ENCODE measurements at places on chromosomes 7 and 10.

DNA sequence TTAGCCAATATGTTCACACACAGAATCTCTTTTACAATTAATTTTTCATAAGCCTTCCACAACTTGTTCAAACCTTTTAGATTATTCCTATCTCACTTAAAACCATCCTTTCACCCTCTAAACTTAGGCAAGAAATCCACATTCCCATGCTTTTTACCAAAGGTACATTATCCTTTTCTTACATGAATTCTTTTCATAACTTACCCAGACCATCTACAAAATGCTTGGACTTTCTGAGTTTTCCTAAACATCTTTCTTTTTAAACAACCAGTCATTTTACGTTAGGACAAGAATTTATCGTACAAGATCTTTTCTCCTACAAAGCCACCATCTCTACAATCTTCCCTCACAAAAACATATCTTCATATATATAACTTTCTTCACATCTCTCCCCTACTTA, 18.8 kb upstream of the GARS1 start:
- DNase-seq, result no peak

DNA sequence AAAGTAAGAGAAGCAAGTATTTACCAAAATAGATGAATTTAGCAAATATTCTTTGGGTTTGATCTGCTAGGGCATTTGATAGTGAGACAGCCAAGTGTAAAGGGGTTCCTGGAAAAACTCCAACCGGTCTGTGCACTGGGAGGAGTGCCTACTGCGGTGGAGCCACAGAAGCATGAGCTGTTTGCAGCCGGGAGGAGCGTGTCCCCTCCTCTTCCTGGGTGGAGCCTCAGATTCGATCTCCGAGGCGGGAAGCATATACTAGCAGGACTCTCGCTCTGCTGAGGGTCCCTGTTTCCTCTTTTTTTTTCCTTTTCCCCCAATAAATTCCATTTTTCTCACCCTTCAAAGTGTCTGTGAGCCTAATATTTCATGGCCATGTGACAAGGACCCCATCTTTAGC, 45.1 kb upstream of the MET start:
- no peak for DNase-seq

DNA sequence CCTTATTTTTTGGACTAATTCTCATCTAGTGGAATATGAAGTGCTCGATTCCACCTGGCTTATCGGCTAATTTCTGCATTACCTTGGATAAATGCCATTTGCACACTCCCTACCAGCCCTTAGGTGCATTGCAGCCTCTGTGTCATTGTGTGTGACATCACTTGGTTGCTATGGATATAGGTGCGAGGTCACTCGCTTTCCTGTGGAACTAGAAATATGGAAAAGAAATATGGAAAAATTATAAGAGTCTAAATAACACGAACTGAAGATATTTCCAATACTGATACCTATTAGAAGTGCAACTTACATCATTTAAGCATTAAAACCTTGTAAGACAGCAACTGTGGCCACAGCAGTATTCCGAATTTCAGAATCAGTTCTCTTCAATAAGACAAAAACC, 2.0 kb downstream of the YWHAG start:
- DNase-seq, result no peak

DNA sequence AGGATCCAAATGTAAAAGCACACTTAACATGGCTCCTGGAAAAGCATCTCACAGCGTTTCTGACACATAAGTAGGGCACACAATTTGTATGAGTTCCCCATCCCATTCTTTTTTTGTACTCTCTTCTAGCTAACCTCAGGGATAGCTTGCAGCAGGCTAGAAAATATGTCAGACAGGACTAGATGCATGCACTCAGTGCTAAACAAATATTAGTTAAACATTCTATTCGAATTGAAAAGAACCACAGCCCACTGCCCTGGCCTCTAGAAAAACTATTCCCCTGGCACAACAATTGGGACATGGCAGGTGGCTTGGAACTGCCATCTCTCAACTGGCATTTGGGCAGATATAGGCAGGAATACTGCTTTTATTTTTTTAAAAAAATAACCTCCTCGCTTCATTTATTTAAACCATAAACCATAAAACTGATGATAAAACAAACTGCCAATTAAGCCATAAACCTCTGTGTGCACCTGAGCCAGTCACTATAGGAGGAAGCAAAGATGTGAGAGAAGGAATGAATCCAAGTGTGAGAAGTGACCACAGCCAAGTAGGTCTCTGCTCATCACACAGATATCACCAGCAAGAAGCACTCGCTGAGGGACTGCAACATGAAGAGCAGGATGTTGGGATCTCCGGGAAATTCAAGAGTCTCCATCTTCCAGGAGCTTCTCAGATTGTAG, 394.1 kb downstream of the NEBL start:
- no peak for DNase-seq

- no peak for DNase-seq
These were observed 32.3 kb upstream of the PPIF start for GRCh38 chr10:79314761-79315601.

DNA sequence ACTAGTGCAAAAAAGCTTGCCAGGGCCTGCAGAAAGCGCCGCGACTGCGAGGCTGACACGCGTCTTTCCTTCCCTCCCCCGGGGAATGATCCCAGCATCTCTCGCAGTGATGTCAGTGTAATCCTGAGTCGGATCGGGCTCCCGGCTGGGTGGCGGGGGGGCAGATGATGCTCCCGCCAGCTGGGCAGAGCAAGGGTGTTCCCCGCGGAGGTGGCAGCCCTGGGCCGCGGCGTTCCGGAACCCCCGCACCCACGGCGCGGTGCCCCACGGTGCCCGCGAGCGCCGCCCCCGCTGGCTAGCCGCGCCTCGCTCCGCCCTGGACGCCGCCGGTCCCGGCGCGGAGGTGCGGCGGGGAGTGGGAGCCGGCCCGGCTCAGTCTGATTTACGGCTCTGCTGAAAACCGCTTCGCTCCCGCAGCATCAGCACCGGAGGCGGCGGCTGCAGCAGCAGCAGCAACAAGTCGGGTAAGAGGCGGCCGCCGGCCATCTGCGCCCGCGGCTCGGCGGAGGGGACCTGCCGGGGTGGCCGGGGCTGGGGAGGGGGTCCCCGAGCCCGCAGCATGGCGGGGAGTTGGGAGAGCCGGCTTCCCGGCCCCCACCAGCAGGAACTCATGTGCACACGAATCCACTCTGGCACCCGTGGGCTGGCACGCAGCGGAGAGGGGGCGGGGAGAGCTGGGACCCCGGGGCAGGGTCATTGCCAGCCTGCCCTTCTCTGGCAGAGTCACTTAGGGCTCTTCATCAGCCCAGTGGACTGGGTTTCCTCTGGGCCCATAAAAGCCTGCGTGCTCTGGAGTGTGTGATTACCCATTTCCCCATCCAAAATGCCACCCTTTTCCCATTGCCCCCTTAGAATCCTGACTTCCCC, at the start of gene ZNF365:
TSS of gene ZNF365 (plus strand) at position 375 of the 867 bp plus-strand sequence. CDS start 1,825 bp downstream, outside the sequence.
- no peak for DNase-seq

GRCh38 chr10:120607710-120608703, 151.0 kb downstream of the PLPP4 start:
- peak; percentile 37 for DNase-seq

DNA sequence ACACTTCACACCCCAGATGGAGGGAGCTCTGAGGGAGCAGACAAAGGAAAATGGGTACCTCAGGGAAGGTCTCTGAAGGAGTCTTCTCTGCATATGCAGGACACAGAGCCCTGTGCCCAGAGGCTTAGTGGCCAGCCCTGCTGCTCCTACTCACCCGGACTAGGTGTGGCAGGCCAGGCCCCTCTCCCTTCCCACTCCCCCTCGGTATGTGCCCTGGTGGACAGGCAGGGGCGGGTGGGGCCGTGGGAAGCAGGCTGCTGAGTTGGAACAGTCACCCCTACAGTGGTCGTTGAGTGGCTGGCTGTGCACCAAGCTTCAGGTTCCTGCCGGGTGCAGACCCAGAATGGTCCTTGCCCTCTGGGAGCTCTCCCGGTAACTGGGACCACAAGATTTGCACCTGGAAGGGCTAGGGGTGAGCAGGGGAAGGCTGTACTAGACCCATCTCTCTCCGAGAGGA, 68.6 kb downstream of the ZMIZ1 start:
- DNase-seq, result no peak

- no peak for DNase-seq
These were observed 8.4 kb upstream of the HYCC1 start for GRCh38 chr7:23022258-23022769.

DNA sequence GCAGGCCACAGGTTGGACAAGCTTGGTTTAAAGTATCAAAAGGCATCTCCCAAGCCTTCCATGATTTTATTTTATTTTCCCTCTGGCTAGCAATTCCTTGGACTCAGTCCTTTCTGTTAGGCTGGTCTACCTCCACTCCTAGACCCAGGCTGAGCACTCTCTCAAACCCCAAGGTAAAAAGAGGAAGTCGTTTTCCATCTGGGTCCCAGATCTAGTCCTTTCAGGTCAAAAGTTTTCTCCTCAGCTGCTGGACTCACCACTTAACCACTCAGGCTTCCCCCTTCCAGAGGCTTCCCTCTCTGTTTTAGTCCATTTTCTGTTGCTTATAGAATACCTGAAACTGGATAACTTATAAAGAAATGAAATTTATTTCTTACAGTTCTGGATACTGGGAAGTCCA, 252.3 kb upstream of the MKLN1 start:
- DNase-seq, result no peak

- no peak for DNase-seq
These were observed 63.3 kb downstream of the ZNF783 start for GRCh38 chr7:149325248-149325647.

DNA sequence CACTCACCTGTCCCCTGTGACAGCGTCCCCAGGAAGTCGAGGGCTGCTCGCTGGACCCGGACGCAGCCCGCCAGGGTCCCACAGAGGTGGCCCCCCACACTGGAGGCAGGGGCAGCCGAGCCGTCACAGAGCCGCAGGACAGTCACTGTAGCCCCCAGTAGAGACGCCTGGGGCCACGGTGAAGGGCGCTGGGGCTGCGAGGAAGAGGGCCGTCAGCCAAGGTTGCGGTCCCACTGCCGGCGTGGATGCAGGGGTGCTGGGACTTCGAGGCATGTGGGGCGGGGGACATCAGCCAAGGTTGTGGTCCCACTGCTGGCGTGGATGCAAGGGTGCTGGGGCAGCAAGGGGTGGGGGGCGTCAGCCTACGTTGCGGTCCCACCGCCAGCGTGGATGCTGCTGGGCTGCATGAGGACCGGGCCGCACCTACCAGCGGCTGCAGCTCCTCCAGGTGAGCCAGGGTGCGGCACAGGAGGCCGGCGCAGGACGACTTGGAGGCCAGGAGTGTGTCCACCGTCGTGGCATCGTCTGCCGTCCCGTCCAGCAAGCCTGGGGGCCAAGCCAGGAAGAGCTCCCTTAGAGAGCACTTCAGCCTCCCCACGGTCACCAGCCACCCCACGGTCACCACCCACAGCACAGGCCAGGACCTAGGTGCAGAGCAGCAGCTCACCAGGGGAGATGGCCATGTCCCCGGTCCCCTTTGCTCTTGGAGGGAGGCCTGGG, 13.9 kb downstream of the BRAT1 start:
- DNase-seq, result no peak

GRCh38 chr7:71459132-71459531, 327.2 kb downstream of the GALNT17 start:
- no peak for DNase-seq

DNA sequence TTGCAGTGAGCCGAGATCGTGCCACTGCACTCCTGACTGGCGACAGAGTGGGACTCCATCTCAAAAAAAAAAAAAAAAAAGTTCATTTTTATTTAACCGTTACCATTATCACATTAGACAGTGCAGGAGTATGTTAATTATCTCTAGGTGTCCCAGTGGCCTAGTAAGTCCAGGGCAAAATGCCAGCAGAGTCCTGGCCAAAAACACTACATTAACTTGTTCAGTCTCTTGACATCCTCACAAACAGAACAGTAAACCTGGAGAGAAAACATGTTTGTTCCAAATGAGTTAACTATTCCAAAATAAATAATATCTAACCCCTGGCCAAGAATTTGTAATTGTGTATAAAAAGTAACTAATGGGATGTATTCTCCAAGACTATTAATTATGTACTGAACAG, 43.2 kb downstream of the PTPRZ1 start:
- DNase-seq, result no peak

DNA sequence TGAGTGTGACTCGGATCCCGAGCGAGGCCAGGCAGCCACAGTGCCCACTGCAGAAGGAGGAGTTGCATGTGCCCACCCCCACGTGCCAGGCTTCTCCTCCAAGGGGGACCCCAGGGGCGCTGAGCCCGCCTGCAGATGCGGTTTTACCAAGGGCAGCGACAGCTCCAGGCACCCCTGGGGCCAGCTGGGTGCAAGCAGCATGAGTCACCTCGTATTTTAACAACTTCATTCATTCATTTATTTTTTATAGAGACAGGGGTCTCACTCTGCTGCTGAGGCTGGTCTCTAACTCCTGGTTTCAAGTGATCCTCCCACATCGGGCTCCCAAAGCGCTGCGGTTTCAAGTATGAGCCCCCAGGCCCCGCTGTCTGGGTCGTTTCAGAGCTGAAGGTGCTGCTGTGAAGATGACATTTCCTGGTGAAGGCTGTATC, 1.3 kb upstream of the FOXL3 start:
- no peak for DNase-seq

- no peak for DNase-seq
These were observed 42.0 kb downstream of the SHH start for GRCh38 chr7:155770241-155770640.

DNA sequence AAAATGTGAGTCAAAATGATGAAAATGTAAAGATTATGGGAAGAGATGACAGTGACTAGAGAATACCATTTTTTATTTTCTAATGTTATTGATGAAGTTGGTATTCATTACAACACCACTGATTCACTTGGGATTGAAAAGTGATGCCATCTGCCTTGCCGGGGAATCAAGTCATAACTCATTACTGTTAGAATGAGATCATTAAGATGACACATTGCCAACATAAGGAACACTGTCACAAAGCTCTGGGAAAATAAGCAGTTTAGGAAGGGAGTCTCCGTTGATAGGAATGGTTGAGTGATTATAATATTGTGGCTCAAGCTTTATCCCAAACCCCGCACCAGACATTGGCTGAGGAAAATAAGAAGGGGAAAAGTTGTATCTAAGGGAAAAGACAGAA, 121.5 kb upstream of the PLPP4 start:
- no peak for DNase-seq

- DNase-seq, result no peak
These were observed 220.6 kb downstream of the ARHGAP12 start for GRCh38 chr10:31708046-31708445.

- DNase-seq, result peak; percentile 53
These were observed 1.0 kb downstream of the TNS3 start for GRCh38 chr7:47580811-47581331.

GRCh38 chr10:129035052-129035827, 431.8 kb upstream of the MGMT start:
- no peak for DNase-seq

GRCh38 chr7:44324204-44324480, 1.3 kb downstream of the CAMK2B start:
- DNase-seq, result no peak

DNA sequence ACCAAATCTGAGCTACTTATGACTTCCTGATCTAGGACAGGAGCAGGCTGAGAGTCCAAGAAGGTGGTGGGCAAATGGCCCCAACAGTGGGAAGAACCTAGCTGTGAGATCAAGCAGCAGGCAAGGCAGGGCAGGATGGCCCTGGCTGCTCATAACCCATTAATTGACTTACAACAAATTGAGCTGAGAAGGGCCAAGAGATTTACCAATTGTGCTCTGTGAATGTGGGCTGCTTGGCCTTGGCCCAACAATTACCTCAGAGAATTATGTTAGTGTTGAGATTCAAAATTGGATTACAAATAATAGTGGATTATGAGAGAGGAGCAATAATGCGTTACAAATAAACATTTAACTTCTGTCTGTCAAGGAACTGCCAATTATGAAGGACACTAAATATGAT, 956.5 kb downstream of the KCNMA1 start:
- no peak for DNase-seq
